ENCODE measurements at places on chromosomes 1 and 21.

DNA sequence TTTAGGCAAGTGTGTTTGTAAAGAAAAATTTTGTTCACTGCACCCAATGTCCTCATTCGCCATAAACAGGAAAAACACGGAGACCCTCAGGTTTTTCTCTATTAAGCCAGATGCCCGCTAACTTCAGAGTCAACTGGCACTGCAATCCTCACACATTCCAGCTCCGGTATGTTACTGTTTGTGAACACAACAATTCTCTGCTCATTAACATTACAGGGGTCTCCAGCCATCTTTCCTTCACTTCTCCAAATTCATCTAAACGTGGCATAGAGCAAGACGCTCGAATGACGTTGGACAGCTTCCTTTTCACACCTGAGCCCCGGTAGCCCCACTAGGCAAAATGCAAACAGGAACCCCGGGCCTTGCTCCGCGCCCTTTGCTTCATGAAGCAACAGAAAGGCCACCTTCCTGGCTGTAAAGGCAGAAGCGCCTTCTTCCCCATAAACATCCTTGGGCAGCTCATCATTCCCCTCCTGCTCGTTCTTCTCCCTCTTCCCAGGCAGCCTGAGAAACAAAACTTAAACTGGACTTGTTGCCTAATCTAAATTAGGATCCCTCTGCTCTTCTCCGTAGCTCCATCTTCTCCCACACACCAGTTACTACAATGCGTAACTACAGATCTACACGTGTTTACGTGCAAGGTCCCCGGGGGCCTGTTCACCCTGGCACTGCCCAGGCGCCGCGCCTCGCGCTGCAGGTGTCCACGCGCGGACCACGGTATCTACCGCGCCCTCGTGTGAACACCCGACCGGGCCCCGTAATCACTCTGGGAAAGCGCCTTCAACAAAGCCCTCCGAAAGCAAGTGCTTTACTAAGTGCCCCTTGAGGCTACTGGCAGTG is 1.2 kb downstream of the LBR start:
- no peak for DNase-seq

- no peak for DNase-seq
Measured at GRCh38 chr1:173996995-173997394, 25.2 kb downstream of the RC3H1 start.

DNA sequence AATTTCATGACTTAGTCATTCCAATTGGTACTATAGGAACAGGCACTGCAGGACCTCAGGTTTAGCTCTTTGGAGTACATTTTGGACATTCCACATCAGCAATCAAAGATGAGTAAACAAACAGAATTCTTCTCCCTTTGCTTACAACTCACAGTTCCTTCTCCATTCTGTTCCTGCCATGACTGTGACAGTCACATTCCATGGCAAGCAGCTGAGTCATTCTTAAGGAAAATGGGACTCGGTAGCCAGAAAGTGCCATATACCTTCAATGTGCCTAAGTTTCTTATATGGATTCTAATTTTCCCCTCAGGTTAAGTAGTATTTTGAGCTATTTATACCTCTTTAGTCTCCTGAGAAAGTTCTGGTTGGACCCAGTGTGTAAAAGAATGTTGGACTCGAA is 25.6 kb downstream of the CRCT1 start:
- DNase-seq, result no peak

DNA sequence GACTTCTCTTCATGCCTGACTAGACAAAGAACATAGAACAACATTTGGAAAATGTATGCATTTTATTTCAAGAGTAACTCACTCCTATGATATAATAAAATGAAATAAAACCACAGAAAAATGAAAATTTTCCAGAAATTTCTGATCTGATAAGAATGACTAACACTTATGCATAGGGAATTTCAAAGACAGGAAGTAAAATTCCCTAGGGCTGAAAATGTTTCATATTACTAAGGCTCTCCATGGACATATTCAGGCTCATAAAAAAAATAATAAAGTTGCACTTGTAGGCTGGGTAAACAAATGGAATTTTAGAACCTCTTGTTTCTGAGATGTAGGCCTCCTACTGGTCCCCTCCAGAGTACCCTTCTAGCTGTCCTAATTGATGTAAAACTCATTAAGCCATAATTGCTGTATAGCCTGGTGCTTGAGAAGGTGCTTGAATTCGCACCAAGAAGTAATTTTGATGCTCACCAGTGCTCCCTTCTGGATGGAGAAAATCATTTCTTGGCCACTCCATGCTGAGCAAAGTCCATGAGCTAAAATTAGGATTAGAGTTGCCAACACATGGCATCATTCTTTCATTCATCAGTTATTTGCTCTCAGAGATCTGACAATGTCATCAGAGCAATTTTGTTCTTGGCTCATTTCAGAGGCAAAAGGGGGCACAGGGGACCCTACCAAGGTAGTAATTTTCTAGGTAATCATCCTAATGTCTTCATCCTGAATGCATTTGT is 641.0 kb upstream of the CAMK1G start:
- DNase-seq, result no peak

DNA sequence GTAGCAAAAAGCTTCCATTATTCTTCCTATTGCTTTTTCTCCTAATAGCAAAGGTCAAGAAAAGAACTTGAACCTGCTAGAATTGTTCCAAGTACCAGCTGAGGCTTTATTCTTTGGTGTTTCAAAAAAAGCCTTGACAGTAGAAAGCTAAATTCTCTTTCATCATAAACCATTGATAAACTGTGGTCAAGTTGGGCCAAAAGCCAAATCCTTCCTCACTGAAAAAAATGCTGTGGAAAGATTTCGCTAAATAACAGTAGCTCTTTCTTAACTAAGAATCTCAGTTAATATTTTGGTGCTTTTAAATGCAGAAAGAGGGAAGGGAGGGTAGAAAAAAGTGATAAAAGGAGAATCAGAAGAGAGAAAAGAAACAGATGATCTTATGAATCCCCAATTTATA is 14.0 kb upstream of the JAM2 start:
- no peak for DNase-seq

GRCh38 chr1:223243441-223244050 is 100.5 kb upstream of the TLR5 start:
- DNase-seq, result no peak

DNA sequence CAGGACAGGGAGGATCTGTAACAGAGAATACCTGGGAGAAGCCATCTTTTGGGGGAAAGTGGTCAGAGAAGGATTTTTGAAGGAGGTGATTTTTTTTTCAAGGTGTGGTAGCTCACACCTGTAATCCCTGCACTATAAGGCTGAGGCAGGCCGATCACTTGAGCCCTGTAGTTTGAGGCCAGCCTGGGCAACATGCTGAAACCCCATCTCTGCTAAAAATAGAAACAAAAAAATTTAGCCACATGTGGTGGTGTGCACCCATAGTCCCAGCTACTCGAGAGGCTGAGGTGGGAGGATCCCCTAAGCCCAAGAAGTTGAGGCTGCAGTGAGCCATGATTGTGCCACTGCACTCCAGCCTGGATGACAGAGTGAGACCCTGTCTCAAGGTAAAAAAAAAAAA is 67.4 kb upstream of the ARTN start:
- no peak for DNase-seq

GRCh38 chr1:119285482-119285881 is 83.1 kb upstream of the HAO2 start:
- no peak for DNase-seq

- DNase-seq, result no peak
Measured at GRCh38 chr1:36354486-36354885, 31.0 kb upstream of the EVA1B start.

- no peak for DNase-seq
Measured at GRCh38 chr1:155392898-155393411, 72.3 kb downstream of the RUSC1 start.

- no peak for DNase-seq
Measured at GRCh38 chr1:65277605-65278347, 31.6 kb upstream of the DNAJC6 start.

- DNase-seq, result no peak
Measured at GRCh38 chr1:118243269-118243668, 58.2 kb upstream of the SPAG17 start.

- DNase-seq, result peak; percentile 18
Measured at GRCh38 chr21:25396135-25396711, 211.1 kb downstream of the MRPL39 start.

GRCh38 chr1:66438501-66438900 is 95.5 kb upstream of the SGIP1 start:
- no peak for DNase-seq

- DNase-seq, result no peak
Measured at GRCh38 chr1:222995236-222995580, 147.8 kb downstream of the TLR5 start.

GRCh38 chr1:161364332-161364731 is 3.3 kb downstream of the CFAP126 start:
- no peak for DNase-seq

DNA sequence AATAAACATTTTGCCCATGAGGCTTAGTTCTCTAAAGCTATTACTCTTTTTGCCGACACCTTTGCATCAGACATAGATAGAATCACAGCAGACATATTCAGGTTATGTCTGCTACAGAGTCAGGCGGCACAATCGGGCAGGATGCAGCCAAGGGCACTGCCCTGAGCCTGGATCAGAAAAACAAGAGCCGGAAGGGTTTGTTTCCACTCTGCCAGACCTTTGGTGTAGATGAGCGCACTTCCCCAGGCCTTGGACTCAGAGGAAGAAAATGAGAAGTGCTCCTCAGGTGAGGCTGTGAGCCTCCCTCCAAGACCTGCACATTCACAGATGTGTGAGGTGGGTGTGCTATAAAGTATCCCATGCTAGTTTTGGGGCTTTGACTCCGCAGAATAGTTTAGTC is 43.7 kb downstream of the GNG12 start:
- no peak for DNase-seq

- DNase-seq, result no peak
Measured at GRCh38 chr1:42419126-42419821, 36.5 kb downstream of the ZMYND12 start.

GRCh38 chr1:192762265-192762664 is 46.6 kb upstream of the RGS2 start:
- no peak for DNase-seq

GRCh38 chr21:42010507-42011495 is 641 bp upstream of the ZBTB21 start:
- DNase-seq, result peak; percentile 10

GRCh38 chr1:204280099-204280961 is 66.5 kb upstream of the GOLT1A start:
- no peak for DNase-seq

GRCh38 chr1:94031154-94031553 is 89.8 kb downstream of the ABCA4 start:
- no peak for DNase-seq

DNA sequence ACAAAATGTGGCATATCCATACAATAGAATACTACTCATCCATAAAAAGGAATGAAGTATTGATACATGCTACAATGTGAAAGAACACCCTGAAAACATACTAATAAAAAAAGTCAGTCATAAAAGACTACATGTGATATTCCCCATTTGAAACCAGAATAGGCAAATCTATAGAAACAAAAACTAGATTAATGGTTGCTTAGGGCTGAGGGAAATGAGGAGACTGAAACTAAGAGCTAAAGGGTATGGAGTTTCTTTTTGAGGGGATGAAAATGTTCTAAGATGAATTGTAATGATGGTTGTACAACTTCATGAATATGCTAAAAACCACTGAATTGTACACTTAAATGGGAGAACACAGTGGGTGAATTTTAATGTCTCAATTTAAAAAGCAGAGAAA is 50.9 kb downstream of the ACBD6 start:
- no peak for DNase-seq

GRCh38 chr1:179341943-179342547 is 23.7 kb upstream of the AXDND1 start:
- no peak for DNase-seq

DNA sequence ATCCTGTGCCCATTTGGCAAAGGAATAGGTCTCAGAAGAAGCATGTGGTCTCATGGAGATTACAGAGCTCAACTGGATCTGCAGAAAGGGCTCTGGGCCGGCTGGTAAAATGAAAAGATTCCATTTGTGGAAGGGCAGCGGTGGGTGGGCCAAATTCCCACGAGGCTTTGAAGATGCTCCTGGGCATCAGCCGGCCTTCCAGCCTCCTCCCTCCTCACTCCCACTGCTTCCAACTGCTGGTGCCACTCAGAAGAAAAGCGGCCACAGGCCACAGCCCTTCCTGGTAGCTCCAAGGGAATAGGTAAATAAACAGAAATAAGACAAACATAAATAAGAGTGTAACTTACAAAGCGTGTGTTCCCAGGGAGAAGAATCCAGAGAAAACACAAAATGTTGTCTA is 136.3 kb upstream of the SLC44A3 start:
- no peak for DNase-seq

GRCh38 chr21:32726839-32727686 is 750 bp downstream of the SYNJ1 start:
- no peak for DNase-seq

GRCh38 chr1:88891951-88892340 is 579 bp upstream of the GTF2B start:
- DNase-seq, result no peak

DNA sequence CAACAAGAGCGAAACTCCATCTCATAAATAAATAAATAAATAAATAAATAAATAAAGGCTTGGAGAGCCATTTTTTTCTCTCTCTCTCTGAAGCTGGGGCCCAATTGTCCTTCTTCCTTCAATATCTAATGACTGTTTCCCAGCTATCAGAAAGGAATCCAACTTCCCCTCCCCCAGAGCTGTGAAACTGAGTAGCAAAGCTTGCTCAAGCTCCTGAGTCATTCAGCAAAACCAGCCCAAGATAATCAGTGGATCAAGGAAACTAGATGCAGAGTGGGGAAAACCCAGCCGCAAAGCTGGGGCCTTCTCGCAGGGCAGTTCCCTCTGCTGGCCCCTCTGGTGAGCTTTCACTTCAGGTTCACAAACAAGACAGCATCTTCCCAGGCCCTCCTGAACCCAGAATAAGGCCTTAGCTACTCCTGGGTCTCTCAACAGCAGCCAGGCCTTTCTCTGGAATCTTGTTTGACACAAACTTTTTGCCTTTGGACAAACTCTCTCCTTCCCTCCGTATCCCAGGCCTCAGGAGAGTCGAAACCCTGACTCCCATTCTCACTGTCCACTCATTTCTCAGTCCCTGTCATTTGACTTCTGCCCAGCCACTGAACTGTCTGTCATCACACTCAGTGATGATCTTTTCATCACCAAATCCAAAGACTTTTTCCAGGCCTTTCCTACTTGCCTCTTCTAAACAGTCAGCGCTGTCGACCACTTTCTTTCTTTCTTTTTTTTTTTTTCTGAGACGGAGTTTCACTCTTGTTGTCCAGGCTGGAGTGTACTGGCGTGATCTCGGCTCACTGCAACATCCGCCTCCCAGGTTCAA is 18.0 kb upstream of the PTP4A2 start:
- peak; percentile 60 for DNase-seq

GRCh38 chr1:185432948-185433347 is 115.9 kb upstream of the IVNS1ABP start:
- no peak for DNase-seq
